ENCODE measurements at places on chromosomes 13 and 19.

GRCh38 chr19:1618157-1619093, 13.2 kb upstream of the UQCR11 start:
- no peak for DNase-seq

GRCh38 chr13:36359301-36359950, 13.2 kb upstream of the SPART start:
- no peak for DNase-seq

GRCh38 chr13:65631078-65631477, 1599.1 kb downstream of the PCDH9 start:
- no peak for DNase-seq

- DNase-seq: no peak
These were observed 54.8 kb upstream of the SOX1 start for GRCh38 chr13:112012016-112012704.

DNA sequence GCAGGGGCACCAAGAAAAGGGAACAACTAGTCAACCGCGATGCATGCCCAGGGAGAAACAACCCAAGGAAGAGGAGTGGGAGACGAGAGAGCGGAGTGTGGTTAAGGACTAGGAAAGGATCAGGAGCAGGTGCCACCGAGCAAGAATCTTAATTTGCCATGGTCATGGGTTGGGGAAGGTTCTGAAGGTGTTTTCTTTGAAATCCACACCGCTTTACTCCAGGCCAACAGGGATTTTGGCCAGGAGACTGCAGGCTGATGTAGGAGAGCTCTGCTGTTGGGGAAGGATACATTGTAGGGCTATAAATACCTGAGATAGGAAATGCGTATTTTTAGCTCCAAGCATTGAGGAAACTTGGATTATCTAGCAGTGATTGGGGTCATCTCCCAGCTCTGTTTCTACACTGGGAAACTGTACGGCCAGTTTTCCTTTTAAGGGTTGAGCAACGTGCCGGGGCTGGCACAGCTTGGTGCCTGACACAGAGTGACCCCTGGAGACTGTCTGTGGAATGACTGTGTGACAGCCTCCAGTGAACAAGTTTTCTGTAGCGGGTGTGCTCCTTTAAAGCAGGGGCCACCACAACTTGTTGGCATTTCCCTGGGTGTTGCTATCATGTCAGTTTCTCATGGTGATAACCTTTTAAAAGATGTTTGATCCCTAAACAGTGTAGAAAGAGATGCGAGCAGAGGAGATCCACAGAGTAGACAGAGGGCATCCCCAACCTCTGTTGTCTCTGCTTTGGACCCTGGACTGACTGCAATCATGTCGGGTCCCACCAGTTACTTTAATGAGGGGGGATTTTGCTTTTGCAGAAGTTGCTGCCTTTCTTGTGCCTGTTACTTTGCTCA, 34.3 kb downstream of the ZNF536 start:
- peak; percentile 50 for DNase-seq

DNA sequence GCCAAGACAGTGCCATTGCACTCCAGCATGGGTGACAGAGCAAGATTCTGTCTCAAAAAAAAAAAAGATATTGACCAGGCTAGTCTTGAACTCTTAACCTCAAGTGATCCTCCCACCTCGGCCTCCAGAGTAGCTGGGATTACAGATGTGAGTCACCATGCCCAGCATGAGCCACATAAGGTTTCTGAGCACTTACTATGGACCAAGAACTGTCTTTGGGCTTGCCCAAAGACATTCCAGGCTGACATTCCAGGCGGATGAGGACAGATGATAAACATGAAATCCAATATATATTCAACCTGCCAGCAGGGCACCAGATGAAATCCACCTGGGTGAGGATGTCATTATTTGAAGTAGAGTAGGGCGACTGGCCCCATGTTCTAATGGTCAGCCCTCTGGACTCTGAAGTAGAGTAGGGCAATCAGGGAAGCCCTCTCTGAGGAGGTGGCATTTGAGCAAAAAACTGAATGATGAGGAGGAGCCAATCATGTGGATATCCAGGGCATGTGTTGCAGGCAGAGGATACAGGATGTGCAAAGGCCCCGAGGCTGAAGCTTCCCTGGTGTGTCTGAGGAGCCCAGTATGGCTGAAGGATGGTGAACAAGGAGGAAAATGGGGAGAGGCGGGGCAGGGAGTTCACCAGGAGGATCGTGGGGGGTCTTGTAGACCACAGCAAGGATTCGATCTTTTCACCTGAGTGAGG, 4.0 kb downstream of the C19orf38 start:
- no peak for DNase-seq

GRCh38 chr13:75493156-75493555, 11.2 kb upstream of the TBC1D4 start:
- no peak for DNase-seq

DNA sequence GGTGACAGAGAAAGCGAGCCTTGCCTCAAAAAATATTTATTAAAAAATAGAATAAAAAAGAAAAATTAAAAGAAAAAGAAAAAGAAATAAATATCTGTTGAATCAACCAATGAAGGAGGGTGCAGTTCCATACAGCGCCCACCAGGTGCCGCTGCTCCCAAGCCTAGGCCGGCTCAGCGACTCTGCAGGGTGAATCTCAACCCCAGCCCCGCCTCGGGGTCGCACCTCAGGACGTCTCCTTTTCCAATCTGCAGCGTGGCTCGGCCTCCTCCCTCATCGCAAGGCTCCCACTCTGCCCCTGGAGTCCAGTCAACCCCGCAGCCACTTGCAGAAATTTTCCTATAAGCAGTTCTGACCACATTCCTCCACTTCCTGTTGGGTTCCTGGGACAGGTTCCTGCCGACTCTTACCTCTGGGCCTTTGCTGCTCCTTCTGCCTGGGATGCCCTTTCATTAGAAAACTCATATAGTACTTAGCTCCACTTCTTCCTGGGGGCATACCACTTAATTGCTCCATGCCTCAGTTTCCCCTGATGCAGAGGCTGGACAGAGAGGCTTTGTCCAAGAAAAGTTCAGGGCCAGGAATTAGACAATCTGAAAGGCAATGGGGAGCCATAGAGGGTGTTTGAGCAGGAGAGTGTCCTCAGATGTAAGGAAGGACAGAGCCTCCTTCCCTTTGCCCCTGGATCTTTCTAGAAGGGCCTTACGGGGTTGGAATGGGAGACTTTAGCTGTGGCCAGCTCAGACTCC, 24.3 kb downstream of the NFILZ start:
- DNase-seq: peak; percentile 17

GRCh38 chr19:54431255-54431838, 16.1 kb downstream of the TTYH1 start:
- peak; percentile 61 for DNase-seq

DNA sequence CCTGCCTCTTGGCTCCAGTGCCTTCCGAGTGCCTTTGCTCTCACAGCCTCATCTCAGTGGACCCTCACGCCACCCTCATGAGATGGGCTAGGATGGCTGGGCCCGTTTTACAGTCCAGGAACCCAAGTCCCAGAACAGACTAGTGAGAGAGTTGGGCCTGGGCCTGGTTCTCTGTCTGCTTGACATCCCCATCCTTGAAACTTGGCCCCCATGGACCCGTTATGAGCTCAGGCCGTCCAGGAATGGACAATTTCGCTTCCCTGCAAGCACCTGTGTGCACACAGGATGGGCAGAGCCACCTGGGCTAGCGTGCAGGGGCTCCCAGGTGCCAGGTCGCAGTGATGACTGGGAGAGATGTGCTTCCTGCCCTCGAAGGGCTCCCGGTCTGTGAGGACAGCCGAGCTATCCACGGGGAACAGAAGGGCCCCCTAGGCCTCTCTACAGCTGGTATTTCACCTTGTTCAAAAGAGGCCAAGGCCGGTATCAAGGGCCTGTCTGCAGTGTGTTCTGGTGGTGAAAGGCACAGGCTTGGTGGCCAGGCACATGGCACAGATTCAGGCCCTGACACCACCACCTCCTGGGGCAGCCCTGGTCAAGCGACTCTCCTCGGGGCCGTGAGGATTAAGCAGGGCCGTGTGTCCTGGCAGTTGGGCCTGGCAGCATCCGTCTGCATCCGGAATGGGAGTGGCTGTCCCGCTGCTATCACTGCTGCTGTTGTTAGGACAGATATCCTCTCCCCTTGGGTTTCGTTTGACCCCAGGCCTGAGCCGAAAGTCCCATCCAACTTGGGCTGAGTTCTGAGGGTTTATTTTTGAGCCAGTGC, 38.9 kb downstream of the CAPN12 start:
- no peak for DNase-seq

- no peak for DNase-seq
These were observed 12.2 kb downstream of the SMAD9 start for GRCh38 chr13:36907821-36908220.

GRCh38 chr13:95100525-95101433, 200.5 kb downstream of the ABCC4 start:
- no peak for DNase-seq

DNA sequence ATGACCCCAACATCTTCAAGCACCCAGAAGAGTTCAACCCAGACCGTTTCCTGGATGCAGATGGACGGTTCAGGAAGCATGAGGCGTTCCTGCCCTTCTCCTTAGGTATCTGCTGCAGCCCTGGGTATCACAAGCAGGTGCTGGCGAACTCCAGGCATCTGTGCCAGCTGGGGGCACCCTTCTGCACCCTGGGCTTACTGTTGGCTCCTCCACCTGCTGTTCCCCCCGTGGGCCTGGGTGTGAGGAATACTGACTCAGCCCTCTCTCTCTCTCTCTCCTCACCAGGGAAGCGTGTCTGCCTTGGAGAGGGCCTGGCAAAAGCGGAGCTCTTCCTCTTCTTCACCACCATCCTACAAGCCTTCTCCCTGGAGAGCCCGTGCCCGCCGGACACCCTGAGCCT, 13.0 kb downstream of the CYP2S1 start:
- no peak for DNase-seq

DNA sequence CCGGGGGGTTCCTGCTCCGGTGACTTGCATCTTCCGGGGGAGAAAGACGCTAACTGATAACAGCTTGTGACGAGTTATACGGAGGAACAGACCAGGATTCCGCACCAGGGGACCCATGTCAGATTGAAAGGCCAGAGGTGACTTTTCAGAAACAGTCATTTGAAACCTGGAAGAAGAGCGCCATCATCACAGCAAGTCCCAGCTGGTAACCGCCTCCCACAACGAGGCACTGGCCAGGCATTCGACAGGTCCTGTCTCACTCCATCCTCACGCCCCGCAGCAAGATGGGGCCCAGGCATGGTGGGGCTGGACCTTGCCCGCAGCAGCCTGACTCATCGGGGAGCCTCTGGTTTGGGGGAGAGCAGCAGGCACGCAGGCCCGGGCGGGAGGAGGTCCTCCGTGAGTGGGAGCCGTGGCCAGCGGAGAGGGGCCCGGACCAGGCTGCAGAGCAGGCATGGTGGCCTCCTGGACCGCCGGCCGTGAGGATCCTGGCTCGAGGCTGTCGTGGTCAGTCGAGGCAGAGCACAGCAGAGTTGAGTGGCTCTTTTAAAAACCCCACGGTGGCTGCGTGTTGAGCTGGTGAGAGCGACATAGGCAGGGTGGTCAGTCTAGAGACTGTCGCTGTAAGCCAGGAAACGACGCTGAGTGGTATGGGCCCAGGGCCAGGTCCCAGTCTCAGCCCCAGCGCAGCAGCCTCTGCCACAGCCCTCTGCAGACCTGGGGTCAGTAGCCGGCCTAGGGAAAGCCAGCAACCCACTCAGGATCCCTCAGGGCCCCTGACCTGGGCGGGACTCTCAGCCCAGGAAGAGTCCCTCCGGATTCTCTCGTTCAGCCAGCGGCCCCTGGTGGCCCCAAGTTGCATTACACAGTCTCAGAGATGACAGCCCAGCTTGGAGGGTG, 94.9 kb upstream of the MCF2L start:
- DNase-seq: peak; percentile 33

DNA sequence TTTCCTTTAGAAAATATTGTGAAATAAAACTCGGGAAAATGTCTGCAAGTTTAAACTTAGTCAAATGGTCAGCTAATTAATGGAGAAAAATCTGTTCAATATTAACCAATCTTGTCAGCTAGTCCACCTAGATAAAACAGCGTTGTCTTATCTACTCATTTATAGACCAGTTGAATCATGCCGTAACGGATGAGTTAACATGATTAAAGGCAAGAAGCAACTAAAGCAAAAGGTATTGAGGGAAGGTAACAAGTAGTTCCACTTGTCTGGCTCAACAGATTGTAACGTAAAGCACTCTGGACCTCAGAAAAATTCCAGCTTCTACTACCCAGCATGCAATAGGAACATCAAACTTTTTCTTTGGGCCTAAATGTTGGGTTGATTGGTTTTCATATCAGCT, 958.2 kb downstream of the DIAPH3 start:
- DNase-seq: no peak

GRCh38 chr13:92560883-92561282, 665.7 kb upstream of the GPC6 start:
- no peak for DNase-seq

DNA sequence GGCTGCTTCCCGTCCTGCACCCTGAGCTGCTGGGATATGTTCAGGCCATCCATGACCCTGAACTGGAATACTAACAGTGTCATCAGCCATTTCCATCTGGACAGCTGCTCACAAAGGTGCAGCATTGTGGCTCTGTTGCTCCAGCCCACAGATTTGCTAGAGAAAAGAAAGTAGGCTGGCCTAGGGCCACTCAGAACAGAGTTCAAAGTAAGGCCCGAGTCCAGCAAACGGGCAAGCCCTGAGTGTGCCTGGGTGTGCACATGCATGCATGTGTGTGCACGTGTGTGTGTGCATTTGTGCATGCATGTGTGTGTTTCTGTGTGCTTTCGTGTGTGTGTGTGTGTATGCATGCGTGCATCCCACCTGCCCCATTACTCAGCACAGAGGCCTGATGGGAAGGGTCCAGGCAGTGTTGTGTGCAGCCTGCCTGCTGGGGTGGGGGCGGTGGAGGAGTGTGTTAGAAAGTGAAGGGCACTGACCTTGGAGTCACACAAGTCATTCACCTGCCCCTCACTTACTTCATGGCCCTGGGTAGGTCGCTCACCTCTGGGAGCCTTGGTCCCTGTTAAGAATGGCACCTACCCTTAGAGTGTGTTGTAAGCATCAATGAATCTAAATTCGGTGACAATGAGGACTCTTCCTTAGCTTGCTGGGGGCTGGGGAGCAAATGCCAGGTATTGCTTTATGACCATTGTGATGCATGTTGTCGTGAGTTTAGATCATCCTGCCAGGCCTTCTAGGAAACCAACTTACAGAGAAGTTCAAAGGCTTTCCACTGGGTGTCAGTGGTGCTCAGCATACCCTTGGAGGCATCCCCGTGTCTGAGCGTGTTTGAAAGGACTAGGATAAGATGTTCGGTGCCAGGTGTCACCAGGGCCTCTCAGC, 53.2 kb downstream of the GPR12 start:
- DNase-seq: peak; percentile 90

DNA sequence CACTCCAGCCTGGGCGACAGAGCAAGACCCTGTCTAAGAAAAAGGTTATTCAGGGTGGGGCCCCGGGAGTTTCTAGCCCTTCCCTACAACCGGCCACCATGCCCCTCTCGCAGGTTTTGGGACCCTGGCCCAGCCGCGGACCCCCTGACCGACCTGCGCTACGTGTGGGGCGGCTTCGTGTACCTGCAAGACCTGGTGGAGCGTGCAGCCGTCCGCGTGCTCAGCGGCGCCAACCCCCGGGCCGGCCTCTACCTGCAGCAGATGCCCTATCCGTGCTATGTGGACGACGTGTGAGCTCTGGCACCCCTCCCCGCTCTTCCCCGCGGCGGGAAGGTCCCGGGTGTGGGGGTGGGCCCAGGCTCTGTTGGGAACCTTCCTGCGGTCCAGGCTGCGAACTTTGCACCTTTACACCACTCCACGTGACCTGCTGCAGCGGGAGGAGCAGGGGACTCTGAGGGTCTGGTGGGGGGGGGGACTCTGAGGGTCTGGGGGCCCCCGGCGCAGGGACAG, 6.3 kb downstream of the ABCA7 start:
- DNase-seq: no peak
